ENCODE measurements at places on chromosomes 2 and 18.

DNA sequence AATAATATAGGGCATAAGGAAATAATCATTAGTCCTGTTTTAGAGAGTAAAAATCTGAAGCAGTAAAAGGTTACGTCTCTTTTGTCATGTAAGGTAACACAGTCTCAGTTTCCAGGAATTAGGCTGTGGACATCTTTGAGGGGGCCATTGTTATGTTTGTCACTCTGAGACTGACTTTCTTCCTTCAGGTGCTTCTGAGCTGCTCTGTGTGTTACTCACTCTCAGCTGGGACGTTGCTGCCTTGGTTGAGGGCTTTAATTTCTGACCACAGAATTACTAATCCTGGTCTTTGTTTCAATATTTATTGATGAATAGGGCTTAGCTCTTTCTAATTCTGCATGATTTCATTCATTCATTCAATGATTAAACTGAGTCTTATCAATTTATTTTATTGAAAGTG is 55.9 kb upstream of the SLC38A11 start:
- DNase-seq = no peak

DNA sequence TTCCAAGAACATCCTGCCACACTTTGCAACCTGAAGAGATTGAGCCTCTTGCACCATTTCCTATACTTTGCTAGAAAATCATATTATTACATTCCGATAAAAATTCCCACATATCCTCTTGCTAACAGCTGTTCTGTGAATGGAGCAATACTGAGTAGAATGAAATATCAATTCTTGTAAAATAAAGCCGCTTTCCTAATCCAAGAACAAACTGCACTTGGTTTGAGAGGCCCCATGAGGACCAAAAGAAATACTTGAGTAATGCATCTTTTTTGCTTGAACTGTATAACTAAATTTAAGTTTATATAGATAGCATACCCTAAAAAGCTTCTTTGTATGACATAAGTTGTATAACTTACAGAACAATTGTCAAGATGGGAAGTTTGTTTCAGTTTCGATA is 632.4 kb upstream of the SLC8A1 start:
- DNase-seq = no peak

DNA sequence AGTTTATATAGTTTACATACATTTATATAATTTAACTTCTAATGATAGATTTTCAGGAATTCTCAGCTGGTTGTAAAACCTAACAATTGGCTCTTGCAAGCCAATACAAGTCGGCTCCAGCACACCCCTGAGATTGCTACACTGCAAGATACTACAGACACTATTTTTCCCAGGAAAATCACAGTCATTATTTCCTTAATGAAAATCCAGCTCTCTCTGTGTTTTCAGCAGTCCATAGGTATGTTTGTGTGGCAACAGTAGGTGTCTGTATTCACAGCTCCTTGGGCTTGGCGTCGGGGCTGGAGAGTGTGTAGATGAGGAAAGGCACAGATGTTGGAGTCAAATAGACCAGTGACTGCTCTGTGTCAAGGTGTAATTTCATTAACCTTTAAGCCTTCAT is 78.7 kb upstream of the SPTBN1 start:
- no peak for DNase-seq

DNA sequence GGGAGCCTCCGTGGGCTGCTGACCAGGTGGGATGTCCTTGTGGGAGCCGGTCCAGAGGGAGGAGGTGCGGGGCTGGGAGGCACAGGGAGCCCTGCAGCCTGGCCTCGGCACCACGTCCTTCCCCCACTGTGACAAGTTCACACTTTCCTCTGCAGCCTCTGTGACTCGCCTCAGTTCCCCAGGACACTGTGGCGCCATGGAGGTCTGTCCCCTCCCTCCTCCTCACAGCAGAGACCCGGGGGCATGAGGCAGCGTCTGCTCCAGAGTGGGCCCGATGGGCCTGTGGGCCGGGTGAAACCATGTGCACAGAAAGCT is 27.3 kb upstream of the KCNG2 start:
- no peak for DNase-seq

DNA sequence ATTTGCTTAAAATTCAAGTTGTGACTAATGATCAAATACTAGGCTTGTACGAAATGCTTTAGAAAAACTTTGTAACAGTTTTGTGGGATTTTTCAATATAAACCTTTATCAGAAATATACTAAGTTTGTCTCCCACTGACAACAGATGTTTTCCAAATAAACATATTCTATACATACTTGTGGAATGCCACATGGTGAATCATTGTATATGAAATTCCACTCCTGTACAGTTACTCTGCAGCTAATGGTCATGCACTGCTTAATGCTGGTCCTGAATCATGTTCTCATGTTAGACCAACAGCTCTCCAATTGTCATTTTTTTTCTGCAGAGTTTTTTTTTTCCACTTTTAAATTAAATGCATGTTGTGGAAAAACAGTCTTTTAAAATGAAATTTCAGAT is 90.1 kb downstream of the DPP4 start:
- no peak for DNase-seq

DNA sequence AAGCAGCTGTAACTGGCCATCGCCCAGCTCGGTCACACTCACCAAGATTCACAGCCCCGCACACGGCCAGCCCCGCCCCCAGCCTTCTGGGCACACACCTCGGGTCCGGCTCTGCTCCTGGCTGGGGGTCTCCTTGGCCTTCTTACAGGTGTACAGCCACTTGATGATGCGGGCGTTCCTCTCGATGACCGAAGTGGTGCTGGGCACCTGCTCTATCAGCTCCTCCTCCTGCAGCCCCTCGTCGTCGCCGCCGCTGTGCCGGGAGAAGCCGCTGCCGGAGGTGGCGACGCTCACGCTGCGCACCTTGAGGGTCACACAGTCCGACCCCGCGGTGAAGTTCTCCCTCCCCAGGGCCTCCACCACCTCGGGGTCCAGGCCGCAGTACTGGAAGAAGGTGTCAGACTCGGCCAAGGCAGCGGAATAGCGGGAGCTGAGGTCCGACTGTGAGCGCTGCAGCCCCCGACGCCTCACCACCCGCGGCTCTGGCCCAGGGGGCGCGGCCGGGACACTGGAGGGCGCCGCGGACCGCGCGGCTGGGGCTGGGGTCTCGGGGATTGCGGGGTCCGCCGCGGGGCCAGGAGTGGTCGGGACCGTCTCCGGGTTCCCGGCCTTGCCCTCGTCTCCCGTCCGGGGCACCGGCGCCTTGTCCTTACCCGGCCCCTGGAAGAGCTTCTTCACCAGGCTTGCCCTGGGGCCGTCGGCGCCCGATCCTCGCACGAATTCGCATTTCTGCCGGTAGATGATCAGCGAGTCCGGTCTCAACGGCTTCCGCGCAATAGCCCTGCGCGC is 769 bp downstream of the FAM110C start:
- DNase-seq = no peak

DNA sequence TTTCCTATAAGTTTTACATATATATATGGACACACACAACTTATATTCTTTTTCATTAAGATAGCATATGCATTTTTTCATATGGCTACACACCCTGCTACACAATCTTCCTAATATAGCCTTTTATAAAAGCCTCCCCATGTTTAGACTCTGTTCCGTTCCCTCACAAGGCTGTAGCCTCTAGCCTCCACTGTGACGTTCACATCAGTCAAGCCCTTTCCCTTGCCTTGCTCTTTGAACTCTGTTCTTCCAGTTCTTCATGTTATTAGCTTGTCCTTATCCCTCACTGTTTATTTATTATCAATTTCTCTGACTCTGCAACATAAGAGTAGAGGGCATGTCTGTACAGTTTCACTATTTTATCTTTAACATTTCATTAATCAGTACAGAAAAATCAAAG is 38.9 kb downstream of the HADHB start:
- DNase-seq = no peak

DNA sequence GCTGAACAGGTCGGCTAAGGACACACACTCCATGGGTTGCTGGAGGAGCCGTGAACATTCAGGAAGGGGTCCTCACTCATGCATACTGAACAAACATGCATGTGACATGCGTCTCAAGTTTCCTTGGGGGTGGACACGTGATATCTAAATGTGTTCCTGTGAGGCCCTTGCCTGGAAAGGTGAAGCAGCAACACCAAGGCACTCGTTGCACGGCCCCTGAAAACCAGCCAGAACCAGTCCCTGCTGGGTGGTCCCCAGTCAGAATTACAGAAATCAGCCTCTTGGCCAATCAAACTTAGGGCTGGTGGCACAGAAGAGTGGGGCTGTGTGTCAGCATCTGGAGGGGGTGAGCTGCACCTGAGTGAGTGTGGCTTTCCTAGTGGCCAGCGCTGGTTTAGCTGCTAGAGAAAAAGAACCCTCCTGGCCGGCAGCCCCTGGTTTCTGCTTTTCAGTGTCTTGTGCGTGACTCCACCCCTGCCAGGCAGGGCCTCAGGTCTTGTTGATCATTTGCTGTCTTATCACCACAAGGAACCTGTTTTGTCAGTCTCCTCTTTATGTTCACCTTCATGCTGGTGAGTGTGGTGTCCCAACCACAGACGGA is 3.2 kb upstream of the AQP12B start:
- no peak for DNase-seq

GRCh38 chr2:68256093-68256450 is 3.7 kb upstream of the PPP3R1 start:
- no peak for DNase-seq

DNA sequence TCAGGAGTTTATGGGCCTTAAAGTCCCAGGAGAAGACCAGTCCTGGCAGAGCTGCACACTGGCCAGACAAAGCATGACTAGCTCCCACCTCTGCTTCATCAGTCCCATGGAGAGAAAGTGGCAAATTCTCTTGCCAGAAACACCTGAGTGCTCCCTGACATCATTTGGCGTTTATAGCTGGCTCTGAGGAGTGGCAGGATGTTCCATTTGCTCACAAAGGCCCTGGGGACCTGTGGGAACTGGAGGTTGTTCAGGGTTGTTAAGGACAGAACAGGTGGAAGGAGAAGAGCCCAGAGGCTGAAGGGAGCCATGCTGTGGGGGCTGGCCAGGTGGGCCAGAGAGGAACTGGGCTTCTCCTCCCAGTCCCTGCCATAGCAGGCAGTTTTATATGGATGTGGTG is 56.1 kb downstream of the RPL37A start:
- no peak for DNase-seq

- no peak for DNase-seq
These were observed 125.4 kb upstream of the FOSL2 start for GRCh38 chr2:28267282-28267681.

GRCh38 chr2:144468823-144469595 is 50.9 kb downstream of the ZEB2 start:
- no peak for DNase-seq

- no peak for DNase-seq
These were observed 42.7 kb downstream of the FHOD3 start for GRCh38 chr18:36340246-36340645.

DNA sequence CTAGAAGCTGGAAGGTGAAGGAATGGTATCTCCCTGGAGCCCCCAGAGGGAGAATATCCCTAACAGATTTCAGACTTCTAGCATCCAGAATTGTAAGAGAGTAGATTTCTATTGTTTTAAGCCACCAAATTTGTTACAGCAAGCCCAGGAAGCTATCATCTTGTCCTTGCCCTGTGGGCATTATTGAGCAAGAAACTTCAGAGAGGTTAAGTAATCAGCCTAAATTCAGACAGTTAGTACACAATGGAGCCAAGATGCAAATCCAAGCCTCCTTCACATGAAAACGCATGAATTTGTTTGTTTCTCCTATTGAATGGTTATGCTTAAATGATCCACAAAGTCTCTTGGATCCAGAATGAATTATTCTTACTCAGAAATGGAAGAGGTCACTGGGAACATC is 55.2 kb upstream of the TRIB2 start:
- DNase-seq = no peak

- DNase-seq = no peak
These were observed 774.3 kb upstream of the TMEFF2 start for GRCh38 chr2:192969055-192969454.

DNA sequence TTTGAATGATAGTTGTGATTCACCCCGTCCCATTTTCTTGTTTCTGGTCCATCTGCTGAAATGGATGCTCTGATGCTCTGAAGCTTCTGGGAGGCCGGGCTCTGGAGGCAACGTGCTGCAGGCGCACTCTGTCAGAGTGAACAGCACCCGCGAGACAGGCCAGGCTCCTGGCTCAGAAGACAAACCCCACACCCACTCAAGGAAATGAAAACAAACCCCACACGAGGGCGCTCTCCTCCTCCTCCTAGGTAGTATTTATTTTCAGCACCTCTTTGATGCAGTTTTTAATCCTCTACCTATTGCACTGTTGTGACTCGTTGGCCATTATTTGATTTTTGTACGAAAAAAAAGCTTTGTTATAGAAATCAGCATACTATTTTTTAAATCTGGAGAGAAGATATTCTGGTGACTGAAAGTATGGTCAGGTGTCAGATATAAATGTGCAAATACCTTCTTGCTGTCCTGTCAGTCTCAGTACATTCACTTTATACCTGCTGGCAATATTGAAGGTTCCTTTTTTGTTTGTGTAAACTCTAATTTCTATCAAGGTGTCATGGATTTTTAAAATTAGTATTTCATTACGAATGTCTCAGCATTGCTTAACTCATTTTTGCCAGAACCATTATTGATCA is 10.3 kb upstream of the CHST10 start:
- DNase-seq = peak; percentile 52

DNA sequence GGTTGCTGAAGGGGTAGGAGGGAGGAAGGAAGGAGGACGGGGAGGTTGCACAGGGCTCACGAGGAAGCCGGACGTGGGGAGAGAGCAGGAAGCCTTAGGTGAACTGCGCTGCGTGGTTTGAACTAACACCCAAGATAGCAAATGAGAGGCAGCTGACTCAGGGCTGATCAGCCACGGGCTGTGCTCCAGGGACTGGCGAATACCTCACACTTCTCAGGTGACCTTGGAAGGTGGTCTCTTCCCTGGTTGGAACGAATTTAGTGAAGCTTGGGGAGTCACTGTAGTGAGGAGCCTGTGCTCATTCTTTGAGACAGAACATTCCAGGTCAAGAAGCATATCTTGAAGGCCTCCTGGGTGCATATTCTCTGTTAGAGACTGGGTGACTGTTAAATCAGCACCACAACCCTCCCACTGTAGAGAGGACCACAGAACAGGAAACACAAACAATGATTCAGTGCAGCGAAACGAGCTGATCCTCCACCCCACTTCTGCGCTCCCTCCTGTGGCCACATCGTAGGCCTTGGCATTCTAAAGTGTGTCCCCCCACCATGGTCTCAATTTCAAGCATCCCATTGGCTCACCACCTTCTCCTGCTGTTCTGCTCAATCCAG is 33.8 kb downstream of the TOGARAM2 start:
- peak; percentile 32 for DNase-seq

DNA sequence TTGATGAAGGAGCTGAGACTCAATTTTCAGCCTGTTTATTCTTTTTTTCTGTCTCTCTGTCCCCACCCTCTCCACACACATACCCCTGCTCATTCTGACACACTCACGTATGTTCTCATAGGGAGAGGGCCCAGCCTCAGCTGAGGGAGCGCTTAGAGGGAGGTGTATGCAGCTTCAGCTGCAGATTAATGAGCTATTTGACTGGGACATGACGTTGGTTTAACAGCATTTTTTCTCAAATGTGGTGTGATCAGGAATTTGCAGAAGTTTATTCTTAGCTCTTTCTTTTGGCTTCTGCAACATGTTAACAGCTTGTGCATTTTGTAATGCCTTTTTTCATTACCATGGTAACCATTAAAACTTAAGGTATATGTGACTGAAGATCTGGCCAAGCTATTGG is 1547.1 kb upstream of the PIK3C3 start:
- DNase-seq = no peak

- no peak for DNase-seq
These were observed 8.2 kb downstream of the WDR54 start for GRCh38 chr2:74429487-74430451.

All from germinal center (tissue), 1 donor.